Osteocyte (in vitro differentiated cells): ENCODE measurements at places on chromosomes 16 and 17. TPM values are rescaled to one million over a fixed set of nuclear protein-coding genes. Genes with fewer than 3 reads are reported as not detected.

- H3K4me1 ChIP-seq, result no peaks in the 10 kb centered on the region
- no peak overlapping the region for H3K27ac ChIP-seq
- H3K36me3 ChIP-seq, result no peaks in the 10 kb centered on the region
Measured at GRCh38 chr17:72192800-72193192, 72.0 kb downstream of the SOX9 start.

GRCh38 chr16:70512456-70512855 lies 10.9 kb downstream of the COG4 start:
- no peak for DNase-seq
- H3K27ac ChIP-seq, result no peak overlapping the region
- H3K27me3 ChIP-seq, result no peaks in the 10 kb centered on the region

- H3K36me3 ChIP-seq, result no peaks in the 10 kb centered on the region
- no peaks in the 10 kb centered on the region for H3K4me1 ChIP-seq
- no peak overlapping the region for H3K4me3 ChIP-seq
- no peak for DNase-seq
- H3K27me3 ChIP-seq, result no peaks in the 10 kb centered on the region
Measured at GRCh38 chr17:55962951-55963401, 190.3 kb upstream of the ANKFN1 start.

DNA sequence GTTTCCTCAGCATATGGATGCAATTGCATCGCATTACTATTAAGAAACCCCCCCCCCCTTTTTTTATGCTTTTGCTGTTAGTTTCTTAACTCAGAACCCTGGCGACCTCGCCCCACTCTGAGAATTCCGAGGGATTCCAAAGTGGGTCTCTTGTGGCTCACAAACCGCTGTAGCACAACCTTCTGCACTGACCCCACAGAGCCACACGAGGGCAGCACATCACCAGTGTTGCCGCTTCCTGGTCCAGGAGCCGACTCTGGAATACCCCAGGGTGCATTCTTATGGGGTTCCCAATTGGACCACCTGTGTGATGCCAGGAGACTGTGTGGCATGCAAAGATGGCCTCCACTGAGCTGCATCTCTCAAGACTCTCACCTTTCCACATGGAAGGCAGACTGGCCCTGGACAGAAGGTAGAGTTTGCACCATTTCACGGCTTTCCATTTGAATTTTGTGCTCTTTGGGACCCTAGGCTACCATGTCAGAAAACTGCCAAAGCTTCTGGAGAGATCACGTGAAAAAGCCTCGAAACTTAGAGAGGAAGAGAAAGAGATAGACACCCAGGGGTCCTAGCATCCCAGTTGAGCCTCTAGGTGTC lies 432.7 kb upstream of the ASIC2 start:
- H3K27ac ChIP-seq, result no peak overlapping the region
- no peaks in the 10 kb centered on the region for H3K4me1 ChIP-seq
- no peaks in the 10 kb centered on the region for H3K36me3 ChIP-seq
- DNase-seq, result no peak

- H3K27ac ChIP-seq, result no peak overlapping the region
- no peaks in the 10 kb centered on the region for H3K27me3 ChIP-seq
- H3K36me3 ChIP-seq, result peaks cover 31% of the 10 kb centered on the region
- H3K4me1 ChIP-seq, result peaks cover 14% of the 10 kb centered on the region
- DNase-seq, result no peak
- H3K4me3 ChIP-seq, result no peak overlapping the region
Measured at GRCh38 chr17:14352136-14352535, 51.3 kb downstream of the HS3ST3B1 start.

DNA sequence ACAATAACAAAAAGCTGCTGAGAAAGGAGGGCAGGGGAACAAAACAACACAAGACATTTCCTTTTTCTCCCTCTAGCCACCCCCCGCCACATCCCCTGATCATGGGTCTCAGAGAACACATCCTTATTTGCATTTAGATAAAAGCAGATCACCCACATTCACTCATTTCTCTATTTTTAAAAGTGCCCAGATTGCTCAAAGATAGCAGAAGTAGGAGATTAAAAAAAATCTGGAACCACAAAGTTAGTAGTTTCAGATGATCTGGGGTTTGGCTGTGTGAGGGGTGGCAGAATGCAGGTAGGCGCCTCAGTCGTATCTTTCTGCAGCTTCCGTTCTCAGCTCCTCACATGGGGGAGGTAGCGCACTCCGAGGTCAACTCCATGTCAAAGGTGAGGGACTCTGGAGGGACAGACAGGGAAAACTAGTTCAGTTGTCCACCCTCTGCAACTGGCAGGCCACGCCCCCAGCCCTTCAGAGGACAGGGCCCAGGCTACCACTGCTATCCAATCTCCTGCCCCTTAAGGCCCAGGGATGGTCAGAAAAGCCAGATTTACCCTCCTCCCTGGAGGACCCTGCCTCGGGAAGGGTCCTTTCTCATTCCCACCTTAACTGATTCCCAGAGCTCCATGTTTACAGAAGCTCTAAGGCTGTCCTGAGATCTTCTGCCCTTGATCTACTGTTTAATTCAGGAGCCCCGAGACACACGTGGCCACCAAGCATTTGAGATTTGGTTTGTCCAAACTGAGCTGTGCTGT lies 27.3 kb downstream of the STAT5A start:
- H3K4me3 ChIP-seq, result no peak overlapping the region
- no peak for DNase-seq
- H3K27ac ChIP-seq, result no peak overlapping the region
- peaks cover 19% of the 10 kb centered on the region for H3K4me1 ChIP-seq

GRCh38 chr16:735982-736453 lies 4.8 kb downstream of the CIAO3 start:
- H3K4me3 ChIP-seq, result no peak overlapping the region
- no peak for DNase-seq
- H3K4me1 ChIP-seq, result peaks cover 8% of the 10 kb centered on the region
- H3K27me3 ChIP-seq, result no peaks in the 10 kb centered on the region
- peaks cover 12% of the 10 kb centered on the region for H3K36me3 ChIP-seq
- no peak overlapping the region for H3K27ac ChIP-seq

DNA sequence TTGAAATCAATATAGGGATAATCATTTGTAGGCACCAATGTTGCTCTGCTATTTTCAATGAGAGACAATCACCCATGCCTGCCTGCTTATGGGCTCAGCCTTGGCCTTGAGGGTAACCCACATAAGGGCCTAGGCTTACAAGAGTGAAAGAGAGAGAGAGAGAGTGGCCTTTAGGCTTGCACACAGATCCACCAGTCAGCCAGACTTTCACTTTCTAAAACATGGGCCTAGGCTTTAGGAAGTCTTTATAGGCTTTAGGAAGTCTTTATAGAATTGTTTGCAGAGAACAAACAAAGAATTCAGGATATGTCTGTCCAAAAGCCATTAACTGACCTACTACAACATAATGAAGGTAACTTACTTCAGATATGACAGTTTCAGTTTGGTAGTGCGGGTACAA lies 3.4 kb downstream of the ABCA9 start:
- H3K36me3 ChIP-seq, result peaks cover 10% of the 10 kb centered on the region
- no peak overlapping the region for H3K27ac ChIP-seq
- no peak for DNase-seq
- no peaks in the 10 kb centered on the region for H3K27me3 ChIP-seq

GRCh38 chr17:5769593-5770354 lies 185.5 kb upstream of the NLRP1 start:
- H3K27me3 ChIP-seq, result peaks cover 23% of the 10 kb centered on the region
- no peak overlapping the region for H3K27ac ChIP-seq
- no peaks in the 10 kb centered on the region for H3K4me1 ChIP-seq
- no peak overlapping the region for H3K4me3 ChIP-seq

GRCh38 chr17:77491921-77492445 lies 351.2 kb downstream of the SEC14L1 start:
- no peak for DNase-seq
- H3K36me3 ChIP-seq, result peaks cover 24% of the 10 kb centered on the region
- no peak overlapping the region for H3K4me3 ChIP-seq
- H3K27me3 ChIP-seq, result no peaks in the 10 kb centered on the region

- no peaks in the 10 kb centered on the region for H3K27me3 ChIP-seq
- H3K4me3 ChIP-seq, result no peak overlapping the region
- H3K36me3 ChIP-seq, result no peaks in the 10 kb centered on the region
- H3K4me1 ChIP-seq, result no peaks in the 10 kb centered on the region
- H3K27ac ChIP-seq, result no peak overlapping the region
Measured at GRCh38 chr16:9950658-9951057, 231.6 kb downstream of the GRIN2A start.

GRCh38 chr16:728131-728889 lies 1.4 kb downstream of the HAGHL start:
- H3K27me3 ChIP-seq, result no peaks in the 10 kb centered on the region
- H3K4me3 ChIP-seq, result peak overlapping the region; percentile 47

GRCh38 chr17:60333628-60334031 lies 58.3 kb downstream of the USP32 start:
- H3K4me3 ChIP-seq, result no peak overlapping the region
- peak overlapping the region; percentile 10 for H3K27ac ChIP-seq
- H3K36me3 ChIP-seq, result peaks cover 12% of the 10 kb centered on the region
- H3K27me3 ChIP-seq, result no peaks in the 10 kb centered on the region
- H3K4me1 ChIP-seq, result peaks cover 17% of the 10 kb centered on the region

DNA sequence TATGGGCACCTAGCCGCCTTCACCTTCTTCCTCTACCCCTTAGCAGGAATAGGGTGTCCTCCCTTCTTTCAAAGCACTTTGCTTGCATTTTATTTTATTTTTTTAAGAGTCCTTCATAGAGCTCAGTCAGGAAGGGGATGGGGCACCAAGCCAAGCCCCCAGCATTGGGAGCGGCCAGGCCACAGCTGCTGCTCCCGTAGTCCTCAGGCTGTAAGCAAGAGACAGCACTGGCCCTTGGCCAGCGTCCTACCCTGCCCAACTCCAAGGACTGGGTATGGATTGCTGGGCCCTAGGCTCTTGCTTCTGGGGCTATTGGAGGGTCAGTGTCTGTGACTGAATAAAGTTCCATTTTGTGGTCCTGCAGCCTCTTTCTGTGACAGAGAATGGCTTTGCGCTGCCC lies 4.6 kb downstream of the TMUB2 start:
- no peaks in the 10 kb centered on the region for H3K27me3 ChIP-seq
- no peak for DNase-seq
- peaks cover 19% of the 10 kb centered on the region for H3K36me3 ChIP-seq

- no peaks in the 10 kb centered on the region for H3K36me3 ChIP-seq
- H3K27me3 ChIP-seq, result no peaks in the 10 kb centered on the region
- no peak overlapping the region for H3K4me3 ChIP-seq
- no peak for DNase-seq
- peaks cover 10% of the 10 kb centered on the region for H3K4me1 ChIP-seq
- H3K27ac ChIP-seq, result no peak overlapping the region
Measured at GRCh38 chr16:65600046-65600445, 478.2 kb upstream of the CDH11 start.

DNA sequence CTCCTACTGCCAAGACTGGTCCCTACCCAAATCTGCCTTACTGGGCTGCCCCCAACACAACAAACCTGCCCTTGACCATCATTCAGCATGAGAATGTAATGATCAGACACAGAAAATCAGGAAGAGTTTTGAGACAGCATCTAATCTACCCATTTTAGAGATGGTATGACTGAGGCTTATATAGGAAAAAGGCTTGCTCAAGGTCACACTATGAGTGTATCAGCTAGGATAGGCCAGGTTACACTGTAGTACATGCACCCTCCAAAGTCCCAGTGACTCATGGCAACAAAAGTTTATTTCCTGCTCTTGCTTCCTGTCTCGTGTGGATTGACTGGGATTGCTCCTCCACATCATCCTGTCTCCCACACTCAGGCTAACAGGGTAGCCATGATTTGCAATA lies 27.9 kb downstream of the NLRC5 start:
- no peaks in the 10 kb centered on the region for H3K27me3 ChIP-seq
- peaks cover 5% of the 10 kb centered on the region for H3K4me1 ChIP-seq
- no peak overlapping the region for H3K27ac ChIP-seq
- DNase-seq, result no peak
- H3K4me3 ChIP-seq, result no peak overlapping the region
- H3K36me3 ChIP-seq, result peaks cover 31% of the 10 kb centered on the region

DNA sequence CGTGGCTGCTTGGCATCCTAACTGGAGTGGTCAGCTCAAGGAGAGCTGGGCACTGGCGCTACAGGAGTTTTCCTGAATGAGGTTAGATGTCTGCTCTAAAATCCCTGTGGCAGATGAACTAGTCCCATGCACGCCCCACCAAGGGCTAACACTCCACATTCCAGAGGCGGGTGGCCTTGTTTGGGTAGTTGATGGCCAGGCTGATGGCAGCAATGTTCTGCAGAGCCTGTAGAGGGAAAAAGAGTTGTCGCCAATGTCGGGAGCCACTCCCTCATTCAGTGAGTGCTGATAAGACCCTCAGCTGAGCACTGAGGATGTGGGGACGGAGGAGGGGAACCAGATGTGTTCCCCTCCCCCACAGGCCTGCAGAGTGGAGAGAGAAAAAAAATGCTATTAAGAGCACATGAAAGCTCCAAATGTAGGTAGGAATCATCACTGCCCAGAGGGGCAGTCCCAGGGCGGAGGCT lies 42.5 kb upstream of the ATP2A3 start:
- H3K4me3 ChIP-seq, result no peak overlapping the region
- peaks cover 31% of the 10 kb centered on the region for H3K36me3 ChIP-seq
- H3K27ac ChIP-seq, result no peak overlapping the region

Gene GUCY2D
- not detected in 2 replicates for total RNA-seq

Gene TLCD1
- 3.8 and 5.8 TPM in 2 replicates for total RNA-seq

Gene KIF18B
- total RNA-seq, result 5.6 and 6.9 TPM in 2 replicates

Gene MSI2
- total RNA-seq, result 68.5 and 75.5 TPM in 2 replicates

Gene NXN
- total RNA-seq, result 123 and 131 TPM in 2 replicates

Gene MMP28
- total RNA-seq, result 0.73 and 0.75 TPM in 2 replicates

Gene GDPD1
- total RNA-seq, result 3.0 and 3.3 TPM in 2 replicates

Gene CD7
- total RNA-seq, result 1.0 TPM in 2 replicates
